ENCODE measurements at places on chromosomes 2 and 18. TPM values are rescaled to one million over a fixed set of nuclear protein-coding genes. Genes with fewer than 3 reads are reported as not detected.
A peak's percentile ranks its signal among the peaks of the same experiment; 100 is the strongest.

DNA sequence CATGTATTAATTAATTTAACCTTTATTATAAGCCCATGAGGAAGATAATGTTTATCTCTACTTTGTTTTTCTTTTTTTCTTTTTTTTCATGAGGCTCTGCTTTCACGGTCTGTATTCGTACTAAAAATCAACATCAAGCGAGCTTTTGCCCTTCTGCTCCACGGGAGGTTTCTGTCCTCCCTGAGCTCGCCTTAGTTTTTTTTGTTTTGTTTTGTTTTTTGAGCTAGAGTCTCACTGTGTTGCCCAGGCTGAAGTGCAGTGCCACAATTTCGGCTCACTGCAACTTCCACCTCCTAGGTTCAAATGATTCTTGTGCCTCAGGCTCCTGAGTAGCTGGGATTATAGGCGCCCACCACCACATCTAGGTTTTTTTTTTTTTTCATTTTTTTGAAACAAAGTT, 29.9 kb upstream of the BMPR2 start:
- no peak for DNase-seq

DNA sequence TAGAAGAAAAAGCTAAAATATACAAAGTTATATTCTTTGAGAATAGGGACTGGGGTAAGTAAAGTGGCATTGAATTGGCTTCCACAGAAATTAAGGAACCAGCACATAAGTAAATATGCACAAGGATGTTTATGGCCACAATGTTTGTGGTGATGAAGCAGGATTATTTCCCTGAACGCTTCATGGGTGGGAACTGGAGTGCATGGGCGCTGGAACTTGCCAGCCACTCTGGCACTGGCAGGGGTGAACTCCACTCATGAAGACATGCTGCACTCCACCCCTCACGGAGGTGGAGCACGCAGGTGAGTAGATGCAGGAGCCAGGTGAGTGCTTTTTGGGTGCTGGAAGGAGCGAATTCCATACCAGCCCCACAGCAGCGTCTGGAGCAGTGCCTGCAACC, 94.1 kb downstream of the BCL2 start:
- DNase-seq: no peak

- DNase-seq: no peak
Observed at GRCh38 chr2:211086049-211086448, 529.6 kb downstream of the CPS1 start.

DNA sequence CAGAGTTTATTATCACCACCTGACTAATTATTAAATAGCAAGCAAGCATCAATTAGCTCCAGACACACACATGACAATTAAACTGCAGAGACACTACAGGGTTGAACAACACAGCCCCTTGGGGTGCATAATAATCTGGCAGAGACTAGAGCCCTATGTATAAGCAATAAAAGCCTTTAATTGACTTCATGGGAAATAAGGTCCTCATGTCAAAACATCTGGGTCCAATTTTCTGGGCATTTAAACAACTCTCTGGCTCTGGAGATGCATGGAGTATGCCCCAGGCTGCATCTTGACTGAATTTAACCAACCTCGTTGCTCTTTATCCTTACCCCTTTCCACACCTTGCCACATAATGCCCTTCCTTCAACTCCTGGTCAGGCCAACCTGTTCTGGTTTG, 270.7 kb upstream of the THUMPD2 start:
- no peak for DNase-seq

- no peak for DNase-seq
Observed at GRCh38 chr2:231975001-231975400, 13.5 kb downstream of the DIS3L2 start.

GRCh38 chr18:34978533-34978893, 62.7 kb upstream of the MAPRE2 start:
- no peak for DNase-seq

- no peak for DNase-seq
Observed at GRCh38 chr18:39976771-39977170, 1978.3 kb upstream of the PIK3C3 start.

GRCh38 chr2:2691419-2691818, 360.3 kb upstream of the MYT1L start:
- no peak for DNase-seq

RAX gene
- total RNA-seq: not detected

GRCh38 chr2:102940684-102941083, 178.9 kb downstream of the TMEM182 start:
- DNase-seq: no peak

- DNase-seq: no peak
Observed at GRCh38 chr2:54628418-54628817, 95.0 kb upstream of the EML6 start.

DNA sequence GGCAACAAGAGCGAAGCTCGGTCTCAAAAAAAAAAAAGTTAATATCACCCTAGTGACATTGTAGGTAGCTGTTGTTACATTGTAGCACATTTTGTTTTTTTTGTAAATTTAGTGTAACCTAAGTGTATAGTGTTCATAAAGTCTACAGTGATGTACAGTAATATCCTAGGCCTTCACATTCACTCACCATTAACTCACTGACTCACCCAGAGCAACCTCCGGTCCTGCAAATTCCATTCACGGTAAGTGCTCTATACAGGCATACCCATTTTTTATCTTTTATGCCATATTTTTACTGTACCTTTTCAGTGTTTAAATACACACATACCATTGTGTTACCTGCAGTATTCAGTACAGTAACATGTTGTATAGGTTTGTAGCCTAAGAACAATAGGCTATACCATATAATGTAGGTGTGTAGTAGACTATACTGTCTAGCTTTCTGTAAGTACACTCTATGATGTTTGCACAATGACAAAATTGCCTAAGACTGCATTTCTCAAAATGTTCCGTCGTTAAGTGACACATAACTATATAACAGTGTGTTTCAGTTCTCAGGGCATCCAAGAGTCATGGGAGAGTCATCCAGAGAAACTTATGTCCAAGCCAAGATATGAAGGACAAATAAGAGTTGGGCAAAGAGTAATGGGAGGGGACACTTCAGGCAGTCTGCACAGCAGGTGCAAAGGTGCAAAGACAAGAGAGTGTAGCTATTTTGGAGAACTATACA, 68.4 kb downstream of the TANK start:
- no peak for DNase-seq

INPP5D gene
- total RNA-seq: 79.2 TPM

- DNase-seq: no peak
Observed at GRCh38 chr18:23355206-23355605, 97.9 kb upstream of the RIOK3 start.

CROCC2 gene
- total RNA-seq: not detected

DYNAP gene
- not detected for total RNA-seq

- no peak for DNase-seq
Observed at GRCh38 chr2:173663353-173663752, 301.8 kb downstream of the SP3 start.

- no peak for DNase-seq
Observed at GRCh38 chr2:174607989-174608865, 10.6 kb upstream of the WIPF1 start.

DNA sequence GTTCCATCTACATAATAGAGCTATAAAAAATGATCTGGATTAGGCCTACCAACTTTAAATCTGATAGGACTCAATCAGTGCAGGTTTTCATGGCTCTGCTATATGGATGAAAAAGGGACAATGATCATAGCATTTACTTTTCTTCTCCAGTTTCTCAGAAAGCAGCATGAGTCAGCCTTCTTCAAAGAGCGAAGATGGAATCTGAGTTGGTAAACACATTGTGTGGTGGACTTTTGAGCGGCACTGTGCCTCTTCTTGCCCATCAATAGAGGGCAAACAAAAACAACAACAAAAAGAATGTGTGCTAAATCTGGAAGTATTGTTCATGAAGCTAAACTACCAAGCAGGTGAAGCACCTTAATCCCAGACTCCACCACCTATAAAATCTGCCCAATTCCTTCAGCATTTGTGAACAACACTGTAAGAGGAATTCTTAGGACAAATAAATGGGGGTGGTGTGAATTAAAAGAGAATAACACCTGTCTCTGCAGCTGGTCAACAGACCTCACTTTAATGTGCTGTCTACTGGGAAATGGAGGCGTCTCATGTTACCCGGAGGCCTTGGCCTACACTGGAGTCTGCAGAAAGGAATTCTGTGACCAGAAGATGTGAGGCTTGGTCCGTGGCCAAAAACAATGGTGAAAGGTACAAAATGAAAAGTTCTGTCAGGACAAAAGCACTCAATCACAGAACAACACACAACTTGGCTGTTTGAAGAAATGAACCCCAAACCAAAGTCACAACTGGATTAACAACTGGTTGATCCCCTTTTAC, 609.0 kb downstream of the IRS1 start:
- DNase-seq: no peak

SPP2 gene
- not detected for total RNA-seq

- DNase-seq: no peak
Observed at GRCh38 chr2:36658277-36658748, 38.2 kb upstream of the VIT start.

PROM2 gene
- 0.62 TPM for total RNA-seq

CD8A gene
- total RNA-seq: not detected

- peak; percentile 34 for DNase-seq
Observed at GRCh38 chr2:54457323-54458023, 1.3 kb downstream of the SPTBN1 start.

DAW1 gene
- total RNA-seq: 1.6 TPM

DES gene
- 0.10 TPM for total RNA-seq

- DNase-seq: no peak
Observed at GRCh38 chr18:251572-251971, 16.3 kb downstream of the THOC1 start.

DNA sequence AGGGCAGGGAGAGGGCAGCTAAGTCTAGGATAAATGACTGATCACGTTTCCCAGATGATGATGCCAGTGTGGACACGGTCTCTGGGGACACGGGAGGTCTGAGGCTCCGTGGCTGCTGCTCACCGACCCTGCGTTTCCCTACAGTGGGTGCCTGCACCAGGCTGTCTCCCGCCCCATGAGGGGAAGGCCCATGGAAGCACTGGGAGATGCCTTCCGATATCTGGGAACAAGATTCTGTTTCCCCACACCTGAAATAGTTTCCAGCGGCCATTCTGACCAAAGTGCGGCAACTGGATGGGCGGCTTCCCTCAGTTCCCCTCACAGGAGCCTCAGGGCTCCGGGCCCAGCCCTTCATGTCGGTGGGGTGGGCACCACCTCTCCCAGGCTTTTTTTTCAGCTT, 83.1 kb downstream of the EDAR start:
- DNase-seq: no peak

B3GNT2 gene
- total RNA-seq: 53.1 TPM

CCDC138 gene
- 7.6 TPM for total RNA-seq

DNA sequence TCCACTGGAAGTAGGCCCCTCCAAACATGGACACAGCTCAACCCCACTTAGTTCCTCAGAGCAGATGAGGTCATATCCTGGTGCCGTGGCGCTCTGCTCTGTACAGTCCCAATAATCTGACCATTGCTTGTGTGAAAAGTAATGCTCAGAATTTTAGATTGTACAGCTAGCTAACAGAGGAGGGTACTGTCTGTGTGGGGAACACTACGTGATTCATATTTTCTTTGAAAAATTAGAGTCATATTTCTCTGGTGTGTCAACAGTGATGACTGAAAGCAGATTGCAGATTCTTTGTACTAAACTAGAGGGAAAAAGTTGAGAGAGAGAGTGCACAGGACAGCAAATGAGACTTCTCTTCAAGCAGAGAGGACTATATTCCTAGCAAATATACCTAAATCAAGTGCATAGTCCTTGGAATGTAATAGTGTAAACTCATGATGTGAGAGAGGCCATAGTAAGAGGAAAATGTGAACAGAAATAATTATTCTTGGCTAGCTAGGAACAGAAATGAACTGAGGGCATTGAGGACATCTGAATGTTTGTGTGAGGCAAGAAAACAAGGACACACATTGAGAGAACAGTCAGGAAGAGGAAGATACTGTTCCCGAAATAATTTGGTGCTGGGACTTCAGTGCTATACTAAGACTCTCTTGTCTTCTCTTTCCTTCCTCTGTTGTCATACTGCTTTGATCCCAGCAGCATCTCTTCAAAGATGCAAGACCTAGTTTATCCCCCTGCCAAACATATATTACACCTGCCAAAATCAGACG, 157.0 kb upstream of the RND3 start:
- DNase-seq: no peak

RESP18 gene
- not detected for total RNA-seq

SNRNP200 gene
- total RNA-seq: 168 TPM

DNA sequence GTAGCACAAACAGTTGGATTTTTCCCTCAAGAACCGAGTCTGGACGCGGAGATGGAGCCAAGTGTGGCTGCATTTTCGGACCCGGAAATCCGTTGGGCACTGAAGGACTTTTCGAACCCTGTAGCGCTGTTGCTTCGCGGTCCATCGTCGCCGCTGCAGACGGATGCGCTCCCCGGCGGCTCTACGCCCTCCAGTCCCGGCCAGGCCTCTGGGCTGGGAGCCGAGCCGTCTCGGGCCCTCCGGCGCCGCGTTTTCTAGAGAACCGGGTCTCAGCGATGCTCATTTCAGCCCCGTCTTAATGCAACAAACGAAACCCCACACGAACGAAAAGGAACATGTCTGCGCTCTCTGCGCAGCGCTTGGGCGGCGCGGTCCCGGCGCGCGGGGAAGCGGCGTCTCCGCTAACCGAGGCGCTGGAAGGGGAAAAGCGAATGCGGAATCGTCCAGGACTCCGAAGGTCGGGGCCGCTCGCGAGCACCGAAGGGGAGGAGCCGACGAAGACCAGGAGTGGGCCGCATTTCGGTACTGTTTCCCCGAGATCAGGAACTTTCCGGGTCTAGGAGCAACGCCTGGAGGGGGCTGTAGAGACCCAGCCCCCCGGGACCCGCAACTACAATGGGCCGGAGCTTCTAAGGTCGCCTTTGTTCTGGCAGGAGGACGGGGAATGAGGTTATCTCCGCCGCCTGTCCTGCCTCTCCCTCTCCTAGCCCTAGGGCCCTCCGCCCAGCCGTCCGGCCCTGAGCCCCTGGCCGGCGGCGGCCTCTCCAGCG, 3.2 kb downstream of the EMX1 start:
- DNase-seq: peak; percentile 57

Data from endothelial cell (in vitro differentiated cells).